Stimulated activated CD8-positive, alpha-beta memory T cell treated with anti-CD3 and anti-CD28 coated beads, Interleukin-15, amount 100 ng/mL, for 24 hours (primary cell): ENCODE measurements at places on chromosomes 1 and 21.

DNA sequence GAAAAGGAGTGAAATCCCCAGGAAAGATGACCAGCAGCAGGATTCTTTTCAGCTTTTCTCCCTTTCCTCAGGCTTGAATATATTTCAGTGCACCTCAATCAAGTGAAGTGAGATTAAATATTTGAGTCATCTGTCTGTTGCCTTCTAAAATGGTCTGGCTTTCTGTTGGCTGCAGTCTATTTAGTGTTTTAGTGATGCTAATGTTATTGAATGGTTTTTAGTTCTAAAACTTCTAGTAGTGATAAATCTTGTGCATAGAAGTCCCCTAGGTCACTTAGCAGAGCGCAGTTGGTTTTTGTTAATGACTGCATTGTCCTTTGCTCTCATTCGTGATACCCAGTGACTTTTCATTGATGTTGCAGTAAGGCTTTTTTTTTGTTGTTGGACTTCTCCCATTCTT, 53.5 kb downstream of the ITSN1 start:
- no peak for DNase-seq

- no peak for DNase-seq
Observed at GRCh38 chr1:27973771-27974416, 14.1 kb downstream of the XKR8 start.

- DNase-seq = no peak
Observed at GRCh38 chr1:208603721-208604120, 359.5 kb upstream of the PLXNA2 start.

GRCh38 chr1:56774067-56774609, 45.1 kb downstream of the FYB2 start:
- DNase-seq = no peak

- DNase-seq = no peak
Observed at GRCh38 chr1:70979881-70980280, 67.7 kb downstream of the PTGER3 start.

GRCh38 chr1:103108376-103109150, at the start of gene COL11A1:
Gene COL11A1 (minus strand): TSS chr1:103108522. CDS start chr1:103108178, 344 bp downstream.
- DNase-seq = no peak

GRCh38 chr1:173411835-173412742, 65.0 kb upstream of the PRDX6 start:
- no peak for DNase-seq

- DNase-seq = no peak
Observed at GRCh38 chr1:77534456-77534855, 148.0 kb downstream of the ZZZ3 start.

DNA sequence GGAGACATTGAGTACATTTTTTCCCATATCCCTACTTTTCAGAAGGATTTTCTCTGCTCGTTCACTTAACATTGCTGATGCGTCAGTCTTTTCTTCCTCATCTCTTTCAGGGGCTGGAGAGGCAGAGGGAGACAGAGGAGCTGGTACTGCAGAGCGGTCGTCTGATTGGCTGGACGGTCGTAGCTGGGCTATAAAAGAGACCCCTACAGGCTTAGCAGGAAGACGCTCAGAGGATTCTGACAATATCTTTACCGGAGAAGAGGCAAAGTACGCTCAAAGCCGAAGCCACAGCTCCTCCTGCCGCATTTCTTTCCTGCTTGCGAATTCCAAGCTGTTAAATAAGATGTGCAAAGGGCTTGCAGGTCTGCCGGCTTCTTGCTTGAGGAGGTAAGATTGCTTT, at the start of gene RGS4:
Gene RGS4 (plus strand): TSS at position 220 of the 400 bp plus-strand sequence. CDS start 124 bp downstream, at position 344.
- no peak for DNase-seq

GRCh38 chr1:204931768-204932572, 61.3 kb downstream of the NFASC start:
- DNase-seq = no peak

DNA sequence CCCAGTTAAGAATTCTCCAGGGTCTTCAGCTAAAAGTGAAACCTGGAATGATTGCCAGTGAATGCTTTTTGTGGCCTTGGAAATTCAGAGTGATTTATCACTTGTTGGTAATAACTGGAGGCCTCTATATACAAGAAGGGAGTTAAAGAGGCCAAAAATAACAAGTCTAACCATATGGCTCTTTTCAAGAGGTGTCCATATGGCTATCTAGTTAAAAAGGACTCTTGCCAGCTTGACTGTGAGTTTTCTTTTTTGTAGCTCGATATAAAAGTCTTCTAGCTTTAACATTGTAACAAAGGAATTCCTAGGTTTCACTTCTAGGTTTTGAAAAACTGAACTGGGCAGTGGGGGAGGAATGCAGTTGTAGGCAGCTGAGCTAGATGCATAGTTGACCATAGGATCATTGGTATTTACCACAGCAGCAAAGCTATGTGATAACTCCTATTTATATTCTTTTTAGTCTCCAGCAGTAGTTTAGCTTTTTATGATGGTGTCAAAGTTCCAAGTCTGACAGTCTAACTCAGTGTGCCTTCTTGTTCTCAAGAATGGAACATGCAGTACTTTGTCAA, 44.4 kb downstream of the CACHD1 start:
- no peak for DNase-seq

GRCh38 chr1:92768915-92769314, 16.0 kb downstream of the EVI5 start:
- DNase-seq = no peak

DNA sequence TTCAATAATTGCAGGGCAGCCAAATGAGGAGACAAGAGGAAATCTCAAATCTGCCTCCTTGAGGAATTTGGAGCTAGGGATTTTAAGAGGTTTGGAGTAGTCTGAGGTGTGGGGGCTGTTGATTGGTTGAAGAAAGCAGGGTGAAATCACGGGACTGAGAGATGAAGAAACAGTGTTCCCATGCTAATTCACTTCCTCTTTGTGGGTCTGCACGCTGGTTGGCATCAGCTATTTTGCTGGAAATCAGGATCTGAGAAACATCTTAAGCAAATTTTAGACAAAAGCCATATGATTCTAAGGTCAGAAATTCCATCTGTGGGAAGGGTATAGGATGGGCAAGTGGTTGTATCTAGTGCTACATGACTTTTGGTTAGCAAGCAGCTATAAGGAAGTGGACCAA, 107.1 kb upstream of the PAXBP1 start:
- no peak for DNase-seq

DNA sequence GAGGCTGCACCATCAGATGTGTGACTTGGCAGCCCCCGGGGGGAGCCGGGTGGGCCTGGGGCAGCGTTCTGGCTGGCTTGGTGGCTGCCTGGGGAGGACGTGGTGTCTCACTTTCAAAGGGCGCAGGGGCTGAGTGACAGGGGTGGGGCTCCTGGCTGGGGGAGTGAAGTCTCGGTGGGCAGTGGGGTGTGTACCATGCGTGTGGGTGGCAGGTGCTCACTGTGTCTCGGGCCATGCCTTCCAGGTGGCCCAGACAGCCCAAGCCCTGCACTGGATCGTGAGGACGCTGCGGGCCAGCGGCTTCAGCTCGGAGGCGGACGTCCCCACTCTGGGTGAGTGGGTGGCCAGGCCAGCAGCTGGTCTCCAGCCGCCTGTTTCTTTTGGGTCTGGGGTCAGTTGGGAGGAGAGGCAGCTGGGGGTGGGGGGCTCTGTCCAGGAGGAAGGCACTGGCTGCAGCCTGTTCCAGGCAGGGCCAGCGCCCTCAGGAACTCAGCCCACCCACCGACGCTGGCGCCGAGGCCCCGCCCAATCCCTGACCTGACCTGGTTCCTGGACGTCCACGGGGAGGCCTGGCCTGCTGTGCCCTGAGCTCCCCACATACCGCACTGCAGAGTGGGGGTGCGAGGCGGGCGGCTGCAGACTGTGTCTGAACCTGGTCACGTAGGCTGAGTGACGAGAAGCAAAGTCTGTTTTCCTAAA, 30.6 kb upstream of the LRRC3 start:
- no peak for DNase-seq

GRCh38 chr1:224675590-224675989, 59.5 kb downstream of the CNIH3 start:
- no peak for DNase-seq

GRCh38 chr1:38497921-38498656, 361.5 kb downstream of the RRAGC start:
- no peak for DNase-seq

DNA sequence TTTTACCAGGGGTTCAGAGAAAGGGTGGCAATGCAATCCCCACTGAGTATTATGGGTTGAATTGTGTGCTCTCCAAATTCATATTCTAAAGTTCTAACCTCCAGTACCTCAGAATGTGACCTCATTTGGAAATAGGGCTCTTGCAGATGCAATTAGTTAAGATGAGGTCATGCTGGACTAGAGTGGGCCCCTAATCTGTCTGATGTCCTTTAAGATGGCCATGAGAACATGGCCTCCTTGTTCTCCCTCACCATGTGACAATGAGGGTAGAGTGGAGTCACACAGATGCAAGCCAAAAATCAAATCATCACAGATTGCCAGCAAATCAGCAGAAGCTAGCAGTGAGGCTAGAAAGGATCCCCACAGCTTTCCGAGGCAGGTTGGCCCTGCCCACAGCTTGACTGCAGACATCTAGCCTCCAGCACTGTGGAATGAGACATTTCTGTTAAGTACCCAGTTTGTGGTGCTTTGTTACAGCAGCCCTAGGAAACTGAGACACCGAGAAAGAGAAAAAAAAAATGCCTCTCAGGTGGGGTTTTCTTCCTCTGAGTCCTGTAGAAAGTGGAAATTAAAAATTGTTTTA, 25.5 kb upstream of the CREG1 start:
- DNase-seq = no peak

DNA sequence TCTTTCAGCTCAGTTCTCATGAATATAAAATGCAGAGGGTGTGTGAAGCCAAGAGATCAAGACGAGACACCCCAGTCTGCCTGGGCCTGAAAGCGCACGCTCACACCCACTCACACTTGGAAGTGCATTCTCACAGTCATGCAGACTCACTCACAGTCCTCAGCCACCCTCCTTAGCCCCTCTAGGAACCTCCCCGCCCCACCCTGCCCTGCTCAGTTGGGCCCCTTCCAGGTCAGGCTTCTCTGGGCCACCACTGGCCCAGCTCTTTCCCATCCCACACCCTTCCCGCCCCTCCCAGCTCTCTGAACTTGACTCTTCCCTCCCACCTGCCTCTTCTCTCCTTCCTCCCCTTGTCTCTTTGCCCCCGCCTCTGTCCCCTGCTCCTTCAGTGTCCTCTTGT, 93.8 kb downstream of the EPHB2 start:
- DNase-seq = no peak

DNA sequence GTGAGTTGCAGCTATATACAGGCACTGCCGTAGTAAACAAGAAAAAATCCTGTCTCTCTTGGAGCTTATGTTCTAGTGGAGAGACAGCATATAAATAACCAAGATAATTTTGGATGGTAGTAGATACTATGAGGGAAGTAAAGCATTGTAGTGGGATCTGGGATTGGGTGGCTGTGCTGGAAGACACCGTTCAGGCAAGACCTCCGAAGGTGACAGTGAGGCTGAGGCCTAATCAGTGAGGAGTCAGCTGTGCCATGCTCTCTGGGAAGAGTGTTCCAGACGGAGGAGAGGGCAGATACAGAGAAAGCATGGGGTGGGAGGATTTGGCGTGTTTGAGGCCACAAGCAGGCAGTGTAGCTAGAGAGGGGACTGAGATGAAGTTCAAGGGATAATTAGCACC, 6.0 kb downstream of the TMEM222 start:
- DNase-seq = no peak

DNA sequence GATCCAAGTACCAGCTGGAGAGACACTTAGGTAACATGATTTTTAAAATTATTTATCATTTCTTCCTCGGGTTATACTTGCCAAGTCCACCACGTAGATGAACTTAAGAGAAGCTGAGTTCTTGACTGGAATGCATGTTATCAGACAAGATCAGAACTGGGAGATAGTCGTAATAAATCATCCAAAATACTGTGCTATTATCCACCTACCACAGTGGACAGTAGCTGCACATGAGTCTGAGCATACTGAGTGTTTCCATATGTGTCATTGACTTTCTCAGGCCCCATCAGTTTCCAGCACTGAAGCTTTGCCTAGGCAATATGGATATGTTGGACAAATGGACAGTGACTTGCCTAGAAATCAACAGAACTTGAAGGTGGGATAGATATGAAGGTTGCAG, 77.9 kb upstream of the RRP15 start:
- DNase-seq = no peak

GRCh38 chr1:237005674-237006073, 1.4 kb upstream of the MT1HL1 start:
- DNase-seq = no peak

DNA sequence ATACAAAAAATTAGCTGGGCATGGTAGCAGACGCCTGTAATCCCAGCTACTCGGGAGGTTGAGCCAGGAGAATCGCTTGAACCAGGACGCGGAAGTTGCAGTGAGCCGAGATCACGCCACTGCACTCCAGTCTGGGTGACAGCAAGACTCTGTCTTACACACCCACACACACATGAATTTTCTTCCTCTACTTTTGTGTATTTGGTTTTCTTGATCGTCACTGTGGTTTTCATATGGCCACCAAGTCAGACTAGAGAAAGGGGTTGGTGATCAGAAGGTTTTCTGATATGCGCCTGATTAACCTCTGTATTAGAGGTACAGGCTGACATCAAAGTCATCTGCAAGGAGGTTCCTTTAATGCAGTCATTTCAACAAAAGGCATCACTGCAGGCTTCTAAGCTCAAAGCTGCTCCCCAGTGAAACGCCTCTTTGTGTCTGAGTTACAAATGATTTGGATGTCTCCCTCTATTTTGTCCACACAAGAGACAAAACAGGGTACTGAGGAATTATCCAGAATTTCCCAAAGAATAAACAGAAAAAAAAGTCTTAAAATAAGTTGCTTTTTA, 11.1 kb downstream of the SH2D1B start:
- DNase-seq = no peak

GRCh38 chr21:43315244-43316137, 111.4 kb downstream of the SIK1 start:
- DNase-seq = no peak

DNA sequence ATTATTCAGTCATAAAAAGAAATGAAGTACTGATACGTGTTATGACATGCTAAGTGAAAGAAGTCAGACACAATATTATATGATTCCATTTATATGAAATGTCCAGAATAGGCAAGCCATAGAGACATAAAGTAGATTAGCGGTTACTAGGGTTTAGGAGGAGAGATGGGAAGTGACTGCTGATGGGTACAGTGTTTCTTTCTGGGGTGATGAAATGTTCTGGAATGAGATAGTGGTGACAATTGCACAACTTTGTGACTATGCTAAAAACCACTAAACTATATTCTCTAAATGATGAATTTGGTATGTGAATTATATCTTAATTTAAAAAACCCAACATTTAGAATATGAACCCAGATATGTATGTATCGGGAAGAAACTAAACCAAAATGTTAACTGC, 27.6 kb downstream of the IPP start:
- no peak for DNase-seq

- DNase-seq = no peak
Observed at GRCh38 chr1:111723871-111724270, 15.3 kb downstream of the INKA2 start.

DNA sequence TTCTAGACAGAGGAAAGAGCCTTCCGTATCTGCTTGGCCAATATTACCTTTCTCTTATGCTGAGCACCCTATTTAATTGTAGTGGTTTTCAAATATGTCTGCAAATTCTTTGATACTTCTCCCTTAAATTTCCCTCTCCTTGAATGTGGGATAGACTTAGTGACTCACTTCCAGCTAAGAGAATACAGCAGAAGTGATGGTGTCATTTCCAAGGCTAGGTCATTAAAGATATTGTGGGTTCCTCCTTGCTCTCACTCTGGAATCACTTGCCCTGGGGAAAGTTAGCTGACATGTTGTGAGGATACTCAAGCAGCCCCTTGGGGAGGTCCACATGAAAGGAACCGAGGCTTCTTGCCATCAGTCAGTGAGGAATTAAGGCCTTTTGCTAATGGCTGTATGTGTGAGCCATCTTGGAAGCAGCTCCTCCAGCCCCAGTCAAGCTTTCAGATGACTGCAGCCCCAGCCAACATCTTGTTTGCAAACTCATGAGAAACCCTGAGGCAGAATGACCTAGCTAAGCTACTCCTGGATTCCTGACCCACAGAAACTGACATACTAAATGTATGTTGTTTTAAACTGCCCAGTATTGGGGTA, 8.1 kb upstream of the CITED4 start:
- no peak for DNase-seq
